ENCODE measurements at places on chromosomes 3 and 15.

GRCh38 chr3:46574881-46575576 is 8.9 kb upstream of the LRRC2 start:
- no peak for DNase-seq

DNA sequence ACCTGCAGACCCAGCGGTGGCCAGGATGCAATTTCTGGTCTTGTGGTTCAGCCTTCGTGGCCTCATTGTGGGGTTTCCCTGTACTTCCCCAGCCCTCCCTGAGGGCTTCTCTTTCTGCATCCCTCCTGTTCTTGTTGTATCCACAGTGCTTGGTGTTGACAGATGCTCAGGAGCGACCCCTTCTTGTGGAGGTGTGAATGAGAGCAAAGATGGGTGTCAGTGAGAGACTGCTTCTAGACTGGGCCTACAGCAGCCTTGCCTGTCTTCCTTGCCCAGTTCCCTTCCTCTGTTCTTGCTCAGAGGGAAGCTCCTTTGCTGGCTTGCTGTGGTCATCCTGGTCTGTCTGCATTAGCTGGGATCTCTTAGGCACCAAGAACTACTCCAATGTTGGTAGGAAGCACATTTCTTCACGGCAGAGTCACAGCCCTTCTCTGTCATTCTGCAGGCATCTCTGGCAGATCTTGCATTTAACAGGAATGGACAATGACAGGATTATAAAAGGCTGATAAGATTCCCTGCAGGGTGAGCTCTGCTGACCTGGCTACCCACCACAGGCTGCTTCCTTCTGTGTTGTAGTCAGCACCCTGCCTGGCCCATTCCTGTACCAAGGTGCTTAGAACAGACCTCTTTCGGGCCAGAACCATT is 317.8 kb upstream of the C2CD4B start:
- peak; percentile 31 for DNase-seq

GRCh38 chr3:23288286-23288685 is 85.2 kb downstream of the UBE2E2 start:
- DNase-seq: peak; percentile 8

GRCh38 chr15:100934726-100935125 is 15.6 kb downstream of the LRRK1 start:
- DNase-seq: no peak

DNA sequence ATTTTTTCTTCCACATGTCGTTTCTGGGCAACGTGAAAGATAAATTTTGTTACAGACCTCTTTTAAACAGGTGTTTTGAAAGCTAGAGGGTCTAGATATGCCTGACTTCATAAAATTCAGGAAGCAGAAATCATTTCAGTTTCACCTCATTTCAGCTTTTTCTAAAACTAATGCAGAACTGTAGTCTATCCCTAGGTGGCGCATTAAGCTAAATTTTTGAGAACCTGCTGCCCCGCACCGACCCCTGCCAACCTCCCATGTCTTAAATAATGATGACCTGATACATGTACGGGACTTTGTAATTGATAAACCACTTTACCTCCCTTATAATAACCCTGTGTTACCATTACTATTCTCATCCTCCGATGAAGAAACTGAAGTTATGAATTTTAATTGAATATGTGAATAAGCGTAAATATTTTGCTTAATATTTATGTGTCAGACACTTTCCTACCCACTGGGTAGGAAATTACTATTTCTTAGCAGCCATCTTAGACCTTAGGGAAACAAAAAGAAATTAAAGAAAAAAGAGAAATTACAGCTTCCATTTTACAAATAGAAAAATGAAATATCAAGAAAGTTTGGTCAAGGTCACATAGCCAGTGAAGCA is 78.7 kb upstream of the GCNT3 start:
- peak; percentile 59 for DNase-seq

GRCh38 chr3:155745795-155746550 is 1.1 kb upstream of the PLCH1 start:
- peak; percentile 35 for DNase-seq

GRCh38 chr3:143479727-143480126 is 360.2 kb downstream of the CHST2 start:
- no peak for DNase-seq

DNA sequence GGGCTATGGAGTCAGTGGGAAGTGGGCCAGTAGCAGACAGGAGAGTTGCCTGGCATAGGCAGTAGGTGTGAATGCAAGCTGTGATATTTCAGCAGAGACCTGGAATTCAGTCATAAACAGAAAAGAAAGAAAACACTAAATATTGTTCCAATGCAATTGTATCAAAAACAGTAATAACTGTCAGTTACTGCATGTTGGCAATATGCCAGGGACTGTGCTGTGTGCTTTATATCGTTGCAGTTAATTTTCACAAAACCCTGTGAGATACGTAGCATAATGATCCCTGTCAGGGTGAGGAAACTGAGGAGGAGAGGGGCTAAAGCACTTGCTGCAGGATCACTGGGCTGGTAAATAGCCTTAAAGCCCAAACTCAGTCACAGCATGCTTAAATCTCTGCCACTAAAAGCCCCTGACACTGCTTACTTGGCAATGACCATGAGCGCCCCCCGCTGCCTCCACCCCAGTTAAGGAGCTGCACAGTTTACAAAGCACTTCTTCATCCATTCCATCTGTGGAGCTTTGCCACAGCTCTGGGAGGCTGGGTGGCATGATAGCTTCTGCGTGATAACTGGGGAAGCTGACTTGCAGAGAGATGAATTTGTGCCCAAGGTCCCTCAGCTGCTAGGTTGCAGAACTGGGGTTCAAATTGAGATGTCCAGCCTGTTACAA is 3.9 kb downstream of the SLC6A1 start:
- DNase-seq: no peak

DNA sequence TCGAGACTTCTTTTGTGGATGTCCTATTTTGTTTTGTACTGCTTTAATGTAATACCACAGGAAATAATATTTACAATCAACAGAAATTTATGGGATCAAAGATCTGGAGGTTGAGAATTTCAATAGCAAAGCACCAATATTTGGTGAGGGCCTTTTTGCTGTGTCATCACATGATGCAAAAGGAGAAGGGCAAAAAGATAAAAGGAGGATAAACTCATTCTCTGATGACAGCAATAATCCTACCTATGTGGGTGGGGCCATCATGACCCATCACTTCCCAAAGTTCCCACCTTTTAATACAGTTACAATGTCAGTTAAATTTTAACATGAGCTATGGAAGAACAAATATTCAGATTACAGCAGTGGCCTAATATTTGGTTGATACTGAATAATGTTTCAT is 832.9 kb downstream of the OTOL1 start:
- DNase-seq: no peak

GRCh38 chr3:72123908-72124441 is 339.0 kb upstream of the PROK2 start:
- DNase-seq: peak; percentile 66

DNA sequence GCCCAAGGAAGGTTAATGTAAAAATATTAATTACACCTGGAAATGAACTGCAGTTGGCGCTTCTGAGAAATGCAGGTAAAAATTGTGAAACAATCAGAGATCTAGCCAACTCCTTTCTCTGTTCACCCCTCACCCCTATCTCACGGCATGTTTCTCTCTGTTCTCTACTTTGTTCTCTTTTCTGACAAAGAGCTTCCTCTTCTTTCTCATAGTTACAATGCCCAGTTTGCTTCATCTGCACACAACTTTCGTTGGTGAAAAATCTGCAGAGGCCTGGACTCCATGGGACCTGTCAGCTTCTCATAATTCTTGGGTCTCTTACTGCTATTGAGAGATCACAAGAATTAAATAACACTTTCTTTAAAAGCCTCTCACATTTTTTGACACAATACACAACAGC is 212.9 kb upstream of the LRRN1 start:
- no peak for DNase-seq

- DNase-seq: peak; percentile 40
These were observed 26.4 kb upstream of the LAMP3 start for GRCh38 chr3:183188895-183189462.

GRCh38 chr3:27201492-27201891 is 167.7 kb downstream of the NEK10 start:
- no peak for DNase-seq

GRCh38 chr15:75153565-75154276 is 48.0 kb upstream of the C15orf39 start:
- DNase-seq: no peak

- no peak for DNase-seq
These were observed 176.6 kb downstream of the OSBPL10 start for GRCh38 chr3:31804251-31805051.

GRCh38 chr3:71517271-71517791 is 66.2 kb downstream of the FOXP1 start:
- no peak for DNase-seq

DNA sequence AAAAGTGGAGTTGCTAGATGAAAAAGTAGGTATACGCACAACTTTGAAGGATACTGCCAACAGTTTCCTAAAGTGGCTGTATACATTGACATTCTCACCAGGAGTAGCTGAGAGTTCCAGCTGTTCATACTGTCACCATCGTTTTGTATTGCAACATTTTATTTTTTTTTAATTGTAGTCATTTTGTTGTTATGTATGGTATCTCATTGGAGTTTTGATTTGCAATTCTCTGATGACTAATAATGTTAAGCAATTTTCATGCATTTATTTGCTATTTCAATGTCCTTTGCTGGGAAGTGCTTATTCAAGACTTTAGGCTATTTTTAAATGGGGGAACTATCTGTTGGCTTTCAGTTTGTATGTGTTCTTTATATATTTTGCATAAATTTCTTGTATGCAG is 185.1 kb upstream of the TGFBR2 start:
- DNase-seq: no peak

DNA sequence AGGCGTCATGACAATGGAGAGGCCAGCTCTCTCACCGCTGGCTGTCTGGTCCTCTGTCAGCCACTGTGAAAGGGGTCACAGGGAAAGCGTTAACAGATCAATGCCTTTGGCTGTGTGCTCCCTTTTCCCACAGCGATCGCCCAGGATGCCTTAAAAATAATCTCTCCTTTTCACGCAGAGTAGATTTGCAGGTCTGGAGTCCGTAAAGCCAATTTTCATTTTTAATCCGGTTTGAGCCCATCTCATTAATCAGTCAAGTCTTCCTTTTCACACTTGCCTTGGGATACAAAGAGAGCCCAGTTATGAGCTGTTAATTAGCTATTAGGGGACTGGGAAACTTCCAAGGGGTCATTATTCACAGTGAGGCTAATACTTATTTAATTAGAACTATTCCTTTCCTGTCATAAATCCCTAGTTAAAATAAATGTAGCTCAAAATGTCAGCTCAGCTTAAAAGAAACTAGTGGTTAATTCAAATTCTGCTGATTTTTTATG is 104.3 kb upstream of the RASGRP1 start:
- DNase-seq: no peak
